ENCODE measurements at places on chromosomes 1 and 21.

- DNase-seq: no peak
Observed at GRCh38 chr1:4974981-4975685, 320.7 kb downstream of the AJAP1 start.

DNA sequence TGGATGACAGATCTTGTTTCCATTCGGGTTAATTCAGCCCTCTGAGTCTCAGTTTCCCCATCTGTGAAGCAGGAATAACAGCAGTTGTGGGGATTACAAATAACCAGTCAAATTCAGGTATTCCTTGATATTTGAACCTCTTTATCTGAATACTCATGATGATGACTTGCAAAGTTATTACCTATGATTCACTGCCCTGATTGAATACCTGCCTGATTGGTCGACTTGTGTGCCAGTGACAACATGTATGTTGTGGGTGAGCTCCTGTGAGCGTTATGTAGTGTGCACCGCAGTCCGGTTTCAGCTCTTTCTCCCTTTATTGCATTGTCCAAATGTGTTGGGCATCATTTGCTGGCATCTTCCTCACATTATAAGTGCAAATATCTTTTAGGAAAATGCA is 9.5 kb upstream of the TMEM61 start:
- no peak for DNase-seq

GRCh38 chr1:112358061-112358770 is 37.8 kb upstream of the CTTNBP2NL start:
- no peak for DNase-seq

GRCh38 chr21:35179990-35180540 is 131.0 kb upstream of the RUNX1 start:
- no peak for DNase-seq

DNA sequence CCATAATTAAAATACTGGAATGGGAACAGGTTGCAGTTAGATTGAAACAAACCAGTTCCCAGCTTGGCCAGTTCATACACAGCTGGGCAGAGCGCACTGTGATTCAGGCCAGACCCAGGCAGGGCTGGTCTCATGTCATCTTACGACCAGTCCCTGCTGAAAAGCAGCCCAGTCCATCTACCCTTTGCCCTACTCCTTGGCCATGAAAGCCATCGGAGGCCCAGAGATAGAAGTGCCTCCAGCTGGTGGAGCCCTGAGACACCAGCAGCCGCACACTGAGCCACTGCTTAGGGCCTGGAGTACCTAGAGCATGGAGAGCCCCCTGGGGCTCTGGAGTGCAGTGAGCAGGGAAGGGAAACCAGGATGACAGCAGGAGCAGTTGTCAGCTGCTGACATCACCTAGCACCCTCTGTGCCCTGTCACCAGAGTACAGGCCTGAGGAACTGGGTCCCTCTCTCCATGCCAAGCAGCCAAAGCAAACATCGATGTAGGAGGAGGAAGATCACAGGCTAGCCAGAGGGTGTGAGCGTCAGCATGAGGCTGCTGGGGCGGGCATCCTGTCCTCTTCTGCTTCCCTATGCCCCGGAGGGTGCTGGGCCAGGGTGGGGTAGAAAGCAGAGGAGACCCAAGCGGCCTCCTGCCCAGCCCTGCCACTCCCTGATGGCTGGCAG is 34.2 kb upstream of the TMEM125 start:
- peak; percentile 26 for DNase-seq

- no peak for DNase-seq
Observed at GRCh38 chr1:231420299-231420958, 1.7 kb downstream of the EGLN1 start.

DNA sequence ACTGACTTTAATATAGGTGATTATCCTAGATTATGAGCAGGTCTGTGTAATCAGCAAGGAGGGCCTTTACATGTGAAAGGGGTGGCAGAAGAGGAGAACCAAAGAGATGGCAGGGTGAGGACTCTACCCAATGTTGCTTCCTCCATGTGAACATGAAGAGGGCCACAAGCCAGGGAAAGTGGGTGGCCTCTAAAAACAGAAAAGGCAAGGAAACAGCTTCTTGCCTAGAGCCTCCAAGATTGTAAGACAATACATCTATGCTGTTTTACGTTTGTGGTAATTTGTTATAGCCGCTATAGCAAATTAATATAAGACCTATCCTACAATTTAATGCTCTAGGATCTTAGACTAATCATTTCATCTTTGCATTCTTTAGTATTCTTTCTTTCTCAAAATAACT is 85.5 kb downstream of the PLPP3 start:
- DNase-seq: no peak

- no peak for DNase-seq
Observed at GRCh38 chr1:198893763-198894444, 255.1 kb downstream of the PTPRC start.

DNA sequence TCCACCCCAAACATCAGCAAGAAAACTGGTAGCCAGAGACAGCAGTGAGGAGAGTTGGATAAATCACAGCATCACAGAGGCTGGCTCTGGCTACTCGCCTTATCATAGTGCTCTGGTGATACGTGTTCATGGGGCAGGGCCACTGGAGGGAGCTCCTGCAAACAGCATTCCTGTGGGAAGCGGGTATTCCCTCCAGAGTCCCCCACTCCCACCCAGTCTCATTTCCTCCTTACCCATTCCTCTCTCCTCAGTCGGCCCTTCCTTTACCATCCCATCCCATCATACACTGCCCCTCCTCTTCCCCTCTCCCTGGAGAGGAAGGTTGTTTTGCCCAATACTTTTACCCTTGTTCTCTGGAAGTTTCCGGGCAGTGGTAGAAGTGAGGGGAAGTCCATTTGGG is 7.1 kb downstream of the NHLH2 start:
- no peak for DNase-seq

GRCh38 chr1:6280761-6281451 is 20.0 kb upstream of the GPR153 start:
- DNase-seq: no peak
